Activated CD4-positive, alpha-beta T cell treated with anti-CD3 and anti-CD28 coated beads, Interleukin-2, amount 50 U/mL, for 1 hour (primary cell): ENCODE measurements at places on chromosomes 3 and 15.

GRCh38 chr15:90465930-90466567, 63.7 kb upstream of the CRTC3 start:
- DNase-seq: no peak

GRCh38 chr3:8875836-8876235, 87.4 kb downstream of the RAD18 start:
- no peak for DNase-seq

DNA sequence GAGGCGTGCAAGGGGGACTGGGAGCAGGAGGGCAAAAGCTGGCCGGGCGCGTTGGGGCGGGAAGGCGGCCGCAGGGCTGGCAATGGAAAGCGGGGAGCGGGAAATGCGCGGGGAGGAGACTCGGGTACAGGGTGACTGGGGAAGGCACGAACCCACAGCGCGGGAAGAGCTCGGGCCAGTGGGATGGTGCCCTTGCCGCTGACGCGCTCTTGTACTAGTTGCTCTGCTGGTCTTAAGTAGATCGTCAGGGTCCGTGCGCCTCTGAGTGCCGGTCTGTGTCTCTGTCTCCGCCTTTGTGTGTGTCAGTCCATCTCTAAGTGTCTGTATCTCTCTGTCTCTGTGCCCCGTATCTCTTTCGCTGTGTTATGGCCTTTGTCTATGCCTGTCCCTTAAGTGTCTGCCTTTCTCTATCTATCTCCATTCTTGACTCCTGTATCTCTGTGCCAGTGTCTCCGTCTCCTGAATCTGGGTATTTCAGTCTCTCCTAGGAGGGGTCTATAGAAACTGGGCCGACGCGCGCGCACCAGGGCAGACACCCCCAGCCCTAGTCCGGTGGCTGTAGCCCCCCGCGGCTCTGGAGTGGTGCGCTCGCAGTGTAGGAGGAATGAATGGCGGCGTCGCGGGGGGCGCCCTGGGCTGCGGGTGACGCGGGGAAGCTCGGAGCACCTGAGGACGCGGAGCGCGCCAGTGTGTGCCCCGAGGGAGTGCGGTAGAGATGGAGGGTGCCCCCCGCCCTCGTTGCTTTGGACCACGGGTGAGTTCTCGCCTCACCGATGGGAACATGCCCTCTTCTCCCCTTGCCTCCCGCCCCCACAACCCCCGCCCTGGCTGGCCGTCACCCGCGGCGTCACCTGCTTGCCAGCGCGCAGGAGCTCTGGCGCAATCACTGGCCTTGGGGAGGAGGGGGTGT, 756 bp upstream of the CAMK2N2 start:
- DNase-seq: no peak

DNA sequence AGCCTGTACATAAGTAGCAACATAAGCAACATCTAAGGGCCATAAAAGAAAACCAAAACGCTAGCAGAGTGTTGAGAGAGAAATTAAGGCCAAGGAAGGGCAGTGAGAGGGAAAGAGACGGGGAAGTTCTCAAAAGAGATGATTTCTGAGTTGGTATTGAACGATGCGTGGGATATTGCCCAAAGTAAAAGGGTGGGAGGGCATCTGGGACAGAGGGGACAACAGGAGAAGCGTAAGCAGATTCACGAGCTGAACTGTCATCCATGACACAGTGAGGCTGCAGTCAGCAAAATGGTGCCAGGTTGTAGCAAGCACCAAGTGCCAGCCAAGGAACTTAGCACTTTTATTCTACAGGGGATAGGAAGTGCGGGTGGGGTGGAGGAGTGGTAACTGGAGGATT, 11.8 kb downstream of the NCEH1 start:
- no peak for DNase-seq

- DNase-seq: no peak
Measured at GRCh38 chr3:13479332-13479581, 849 bp upstream of the HDAC11 start.

- DNase-seq: no peak
Measured at GRCh38 chr3:42507252-42507651, 4.8 kb downstream of the VIPR1 start.

GRCh38 chr15:100031665-100032357, 298.6 kb upstream of the LYSMD4 start:
- no peak for DNase-seq

- DNase-seq: no peak
Measured at GRCh38 chr3:117722856-117723255, 1013.3 kb downstream of the TUSC7 start.

GRCh38 chr3:143031327-143031726, 30.0 kb downstream of the U2SURP start:
- DNase-seq: no peak

DNA sequence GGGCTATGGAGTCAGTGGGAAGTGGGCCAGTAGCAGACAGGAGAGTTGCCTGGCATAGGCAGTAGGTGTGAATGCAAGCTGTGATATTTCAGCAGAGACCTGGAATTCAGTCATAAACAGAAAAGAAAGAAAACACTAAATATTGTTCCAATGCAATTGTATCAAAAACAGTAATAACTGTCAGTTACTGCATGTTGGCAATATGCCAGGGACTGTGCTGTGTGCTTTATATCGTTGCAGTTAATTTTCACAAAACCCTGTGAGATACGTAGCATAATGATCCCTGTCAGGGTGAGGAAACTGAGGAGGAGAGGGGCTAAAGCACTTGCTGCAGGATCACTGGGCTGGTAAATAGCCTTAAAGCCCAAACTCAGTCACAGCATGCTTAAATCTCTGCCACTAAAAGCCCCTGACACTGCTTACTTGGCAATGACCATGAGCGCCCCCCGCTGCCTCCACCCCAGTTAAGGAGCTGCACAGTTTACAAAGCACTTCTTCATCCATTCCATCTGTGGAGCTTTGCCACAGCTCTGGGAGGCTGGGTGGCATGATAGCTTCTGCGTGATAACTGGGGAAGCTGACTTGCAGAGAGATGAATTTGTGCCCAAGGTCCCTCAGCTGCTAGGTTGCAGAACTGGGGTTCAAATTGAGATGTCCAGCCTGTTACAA, 3.9 kb downstream of the SLC6A1 start:
- no peak for DNase-seq

DNA sequence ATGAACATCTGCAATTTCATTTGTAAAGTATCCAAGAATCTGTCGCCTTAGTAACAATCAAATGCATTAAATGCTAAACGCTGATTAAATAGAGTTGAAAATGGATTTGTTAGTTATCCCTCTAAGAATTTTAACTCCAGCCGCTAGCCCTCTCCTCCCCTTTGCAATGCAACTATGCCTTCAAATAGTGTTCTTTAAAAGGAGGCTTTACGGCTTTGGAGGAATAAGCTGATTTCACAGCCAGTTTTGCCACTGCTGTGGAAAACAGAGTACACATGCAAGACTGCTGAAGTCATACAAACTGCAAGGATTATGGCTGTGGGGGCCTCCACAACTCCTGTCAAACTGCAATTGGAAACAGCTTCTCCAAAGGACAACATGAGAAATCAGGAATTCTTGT, 89.2 kb downstream of the CERS3 start:
- DNase-seq: no peak

- DNase-seq: no peak
Measured at GRCh38 chr15:90075420-90076289, 26.6 kb downstream of the IDH2 start.

DNA sequence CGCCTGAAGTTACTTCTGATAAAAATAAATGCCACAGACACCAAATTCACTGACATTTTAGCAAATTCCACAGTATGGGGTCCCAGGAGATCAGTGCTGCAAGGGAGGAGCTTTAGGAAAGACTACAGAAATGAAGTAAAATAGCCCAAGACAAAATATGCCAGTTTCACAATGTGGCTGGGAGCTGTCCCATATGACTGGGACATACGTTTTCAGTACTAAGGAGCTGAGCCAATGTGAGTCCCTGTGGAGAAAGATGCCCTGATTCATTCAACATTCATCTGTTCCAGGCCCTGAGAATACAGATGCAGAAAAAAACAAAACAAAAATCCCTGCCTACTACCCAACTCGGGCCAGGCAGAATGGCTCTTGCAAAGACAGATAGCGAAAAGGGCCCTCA, 63.4 kb upstream of the FAM174B start:
- DNase-seq: no peak

- DNase-seq: no peak
Measured at GRCh38 chr3:188286087-188286513, 132.1 kb downstream of the LPP start.

- DNase-seq: no peak
Measured at GRCh38 chr3:50078622-50079021, 10.1 kb upstream of the RBM5 start.

GRCh38 chr3:124299831-124300230, 307.9 kb upstream of the ROPN1 start:
- no peak for DNase-seq
